ENCODE measurements at places on chromosomes 4 and X.

- no peak for DNase-seq
These were observed 31.5 kb downstream of the GPR174 start for GRCh38 chrX:79176028-79176427.

DNA sequence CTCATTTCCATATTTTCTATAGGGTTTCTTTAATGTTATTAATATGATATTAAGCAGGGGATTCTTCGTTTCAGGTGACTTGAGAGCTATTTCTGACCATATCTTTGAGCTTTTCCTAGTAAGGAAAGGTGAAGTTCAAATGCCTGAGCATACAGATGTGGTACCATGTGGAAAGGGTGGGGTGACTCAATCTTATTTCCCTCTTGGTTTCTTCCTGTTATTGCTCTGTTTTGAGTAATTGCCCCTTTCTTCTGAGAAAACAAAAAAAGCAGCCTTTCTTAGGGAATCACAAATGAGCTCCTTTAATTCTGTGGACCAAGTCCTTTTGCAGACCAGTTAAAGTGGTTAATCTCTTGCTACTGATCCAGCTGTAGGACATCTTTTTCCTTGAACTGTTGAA is 41.0 kb upstream of the AGA start:
- no peak for DNase-seq

GRCh38 chr4:176308441-176308840 is 11.3 kb upstream of the SPCS3 start:
- DNase-seq, result no peak

GRCh38 chr4:100539706-100540105 is 21.9 kb upstream of the EMCN start:
- DNase-seq, result no peak

DNA sequence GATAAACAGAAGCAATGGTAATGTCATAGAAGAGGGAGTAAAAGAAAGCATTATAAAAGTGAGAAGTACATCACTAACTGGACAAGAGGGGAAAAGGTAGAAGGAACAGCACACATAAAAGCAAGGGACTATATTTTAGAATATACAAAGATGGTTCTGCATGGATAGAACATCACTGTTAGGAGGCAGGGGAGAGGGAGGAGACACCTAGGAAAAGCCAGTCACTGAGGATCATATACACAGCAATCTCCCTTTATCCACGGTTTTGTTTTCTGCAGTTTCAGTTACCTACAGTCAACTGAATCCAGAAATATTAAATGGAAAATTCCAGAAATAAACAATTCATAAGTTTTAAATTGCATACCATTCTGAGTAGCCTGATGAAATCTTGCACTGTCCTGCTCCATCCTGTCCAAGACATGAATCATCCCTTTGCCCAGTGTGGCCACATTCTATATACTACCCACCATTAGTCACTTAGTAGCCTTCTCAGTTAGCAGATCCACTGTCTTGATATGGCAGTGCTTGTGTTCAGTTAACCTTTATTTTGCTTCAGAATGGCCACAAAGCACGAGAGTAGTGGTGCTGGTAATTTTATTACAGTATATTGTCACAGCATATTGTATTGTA is 74.2 kb downstream of the PPA2 start:
- no peak for DNase-seq

- no peak for DNase-seq
These were observed 221.0 kb upstream of the GPRIN3 start for GRCh38 chr4:89528526-89529133.

DNA sequence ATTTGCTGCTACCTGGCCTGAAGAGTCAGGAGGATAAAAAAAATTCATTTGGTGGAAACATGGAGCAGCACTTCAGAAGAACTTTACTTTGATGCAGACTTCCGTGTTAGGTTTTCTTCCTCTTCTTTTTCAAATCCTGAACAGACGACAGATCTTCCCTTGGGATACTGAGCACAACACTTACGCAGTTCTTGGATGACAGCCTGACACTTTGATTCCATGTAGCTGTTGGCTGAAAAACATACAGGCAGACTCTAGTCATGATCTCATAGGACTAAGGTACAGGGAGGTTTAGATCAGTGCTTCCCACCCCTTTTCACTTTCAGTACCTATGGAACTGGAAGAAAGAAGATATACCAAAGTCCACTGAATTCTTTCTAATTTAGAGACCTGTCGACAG is 9.2 kb downstream of the CMC4 start:
- DNase-seq, result no peak

DNA sequence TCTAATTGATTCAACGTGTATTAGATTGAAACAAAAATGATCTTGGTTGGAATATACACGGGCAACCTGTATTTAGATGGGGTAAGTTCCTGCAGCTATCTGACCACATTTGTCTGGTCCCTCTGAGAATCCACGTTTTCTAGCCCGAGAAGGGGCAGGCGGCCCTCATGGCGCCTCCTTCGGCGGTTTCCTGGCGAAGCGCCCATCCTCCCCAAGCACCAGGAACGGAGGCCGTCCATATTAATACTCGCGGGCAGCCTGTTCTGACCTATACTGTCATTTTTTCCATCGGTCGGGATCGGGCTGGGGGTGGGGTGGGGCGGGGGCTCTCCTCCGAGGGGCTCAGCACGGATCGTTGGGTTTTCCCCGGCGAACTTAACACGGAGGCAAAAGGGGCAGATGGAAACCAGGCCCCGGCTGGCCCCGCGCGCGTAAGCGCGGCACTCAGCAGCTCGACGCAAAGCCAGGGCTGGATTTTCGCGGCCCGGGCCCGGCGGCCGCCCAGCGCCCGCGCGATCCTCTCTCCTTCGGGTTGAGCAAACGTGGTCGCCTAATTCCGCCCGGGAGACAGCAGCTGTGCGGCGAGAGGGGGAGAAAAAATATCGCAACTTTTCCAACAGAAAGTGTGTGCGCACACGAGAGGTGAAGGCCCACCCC is 77.2 kb upstream of the BCOR start:
- no peak for DNase-seq

DNA sequence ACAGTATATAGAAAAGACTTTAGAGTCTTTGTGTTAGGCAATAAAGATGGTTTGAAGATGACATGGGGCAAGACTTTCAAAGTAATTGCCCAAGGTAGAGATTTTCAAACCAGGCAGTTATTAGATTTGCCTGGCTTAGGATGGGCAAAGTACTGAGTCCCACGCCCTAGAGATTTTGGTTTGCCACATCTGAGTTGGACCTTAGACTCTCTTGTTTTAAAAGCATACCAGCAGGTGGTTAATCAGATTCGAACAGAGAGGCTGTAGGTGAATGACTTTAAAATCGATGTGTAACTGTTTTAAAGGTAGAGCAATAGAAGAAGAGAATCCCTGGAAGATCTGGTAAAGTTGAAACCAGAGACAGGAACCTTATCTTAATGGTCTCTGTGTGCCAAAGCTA is 121.5 kb downstream of the RAPGEF2 start:
- no peak for DNase-seq

GRCh38 chr4:1819284-1819683 is 26.2 kb downstream of the FGFR3 start:
- no peak for DNase-seq

GRCh38 chr4:96916711-96917110 is 1076.8 kb downstream of the PDHA2 start:
- DNase-seq, result no peak

- no peak for DNase-seq
These were observed 38.1 kb downstream of the FRG2 start for GRCh38 chr4:189988877-189989431.

DNA sequence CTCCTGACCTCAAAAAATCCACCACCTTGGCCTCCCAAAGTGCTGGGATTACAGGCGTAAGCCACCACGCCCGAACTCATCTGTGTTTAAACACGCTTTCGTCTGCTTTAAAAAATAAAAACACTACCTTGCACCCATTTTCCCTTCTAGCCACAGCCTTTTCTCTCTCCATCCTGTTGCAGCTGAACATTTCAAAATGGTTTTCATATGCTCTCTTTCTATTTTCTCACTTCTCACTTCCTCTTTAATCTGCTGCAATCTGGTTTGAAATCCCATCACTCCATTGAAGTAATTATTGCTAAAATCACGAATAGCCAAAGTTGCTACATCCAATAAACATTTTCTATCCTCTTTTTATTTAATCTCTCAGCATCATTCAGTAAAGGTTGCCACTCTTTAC is 70.0 kb downstream of the DCHS2 start:
- no peak for DNase-seq

DNA sequence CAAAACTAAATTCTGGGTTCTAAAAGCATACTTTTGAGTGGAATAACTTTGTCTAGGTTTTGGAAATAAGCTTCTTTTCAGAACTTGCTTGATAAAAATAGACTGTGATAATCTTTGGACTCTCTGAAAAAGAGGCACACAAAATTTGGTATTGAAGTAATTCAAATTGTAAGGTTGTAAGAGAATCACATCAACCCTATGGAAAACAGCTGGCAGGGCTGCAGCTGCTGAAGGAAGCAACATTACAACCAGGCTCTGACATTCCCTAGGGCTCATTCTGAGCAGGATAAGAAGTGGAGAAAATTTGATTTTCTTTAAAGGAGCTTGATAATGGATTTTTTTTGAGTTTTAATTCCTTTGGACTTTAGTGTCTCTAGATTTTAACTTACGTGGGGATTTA is 147.6 kb downstream of the FSTL5 start:
- DNase-seq, result no peak

DNA sequence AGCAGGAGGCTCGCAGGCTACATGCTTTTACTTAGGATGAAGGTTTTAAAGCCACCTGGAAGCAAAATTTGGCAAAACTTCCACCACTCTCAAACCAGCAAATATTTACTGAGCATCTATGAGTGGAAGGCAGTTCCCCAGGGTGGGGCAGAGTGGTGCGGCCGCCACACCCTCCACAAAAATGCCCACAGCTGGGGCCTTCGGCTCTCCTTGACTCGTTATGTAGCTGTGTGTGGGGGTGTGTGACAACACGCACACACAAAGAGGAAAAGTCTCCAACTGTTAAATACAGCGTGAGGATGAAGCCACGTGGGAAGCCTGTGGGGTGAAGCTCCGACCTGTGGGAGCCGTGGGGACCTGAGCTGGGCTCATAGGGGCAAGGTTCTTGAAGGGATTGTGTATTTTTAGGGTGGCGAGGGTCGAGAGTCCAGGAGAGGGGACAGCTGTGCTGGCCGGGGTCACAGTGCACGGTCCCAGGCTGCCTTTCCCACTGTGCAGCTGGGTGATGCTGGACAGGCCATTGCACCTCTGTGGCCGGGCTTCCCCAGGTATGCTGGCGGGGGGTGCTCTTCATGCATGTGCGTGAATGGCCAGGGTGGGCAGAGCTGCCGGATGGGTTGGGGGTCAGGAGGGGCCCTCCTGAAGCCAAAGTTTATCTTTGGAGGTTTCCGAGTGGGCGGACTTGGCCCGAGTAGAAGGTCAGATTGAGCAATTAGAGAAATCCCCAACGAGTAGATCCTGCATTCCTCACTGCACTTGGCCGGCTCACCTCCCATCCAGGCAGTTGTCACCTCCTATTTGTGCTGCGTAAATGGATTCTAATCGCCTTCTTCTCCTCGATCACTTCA is 25.4 kb downstream of the SORCS2 start:
- DNase-seq, result no peak

DNA sequence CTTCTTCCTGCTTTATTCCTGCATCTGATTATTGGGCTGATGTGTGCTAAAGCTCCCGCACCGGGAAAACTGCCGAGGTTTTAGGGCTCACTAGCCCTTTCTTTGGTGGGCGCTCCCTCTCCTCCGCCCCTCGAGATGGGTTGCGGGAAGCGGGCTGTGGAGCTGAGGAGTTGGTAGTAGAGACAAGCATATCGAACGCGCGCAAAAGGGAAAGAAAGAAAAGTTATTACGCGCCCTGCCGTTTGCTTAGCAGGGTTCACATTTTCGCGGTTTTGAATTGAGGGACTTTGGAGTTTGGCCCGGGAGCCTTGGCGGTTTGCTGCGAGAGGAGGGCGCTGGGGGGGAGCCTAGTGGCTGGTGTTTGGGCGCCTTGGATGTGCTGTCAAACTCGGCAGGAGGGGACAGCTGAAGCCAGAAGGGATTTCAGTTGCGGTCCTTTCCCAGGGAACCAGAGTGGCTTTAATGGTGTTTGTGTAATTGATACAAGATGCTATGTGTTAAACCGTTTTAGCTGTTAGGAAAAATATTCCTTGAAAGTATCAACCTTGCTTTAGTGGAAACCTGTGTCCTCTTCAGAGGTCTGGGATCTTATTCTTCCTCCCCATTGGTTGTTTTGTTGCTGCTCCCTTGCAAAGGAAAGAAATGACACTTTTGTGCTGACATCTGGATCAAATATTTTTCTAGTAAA is 1.1 kb downstream of the GAB1 start:
- no peak for DNase-seq

GRCh38 chr4:24002330-24002966 is 112.6 kb upstream of the PPARGC1A start:
- no peak for DNase-seq

DNA sequence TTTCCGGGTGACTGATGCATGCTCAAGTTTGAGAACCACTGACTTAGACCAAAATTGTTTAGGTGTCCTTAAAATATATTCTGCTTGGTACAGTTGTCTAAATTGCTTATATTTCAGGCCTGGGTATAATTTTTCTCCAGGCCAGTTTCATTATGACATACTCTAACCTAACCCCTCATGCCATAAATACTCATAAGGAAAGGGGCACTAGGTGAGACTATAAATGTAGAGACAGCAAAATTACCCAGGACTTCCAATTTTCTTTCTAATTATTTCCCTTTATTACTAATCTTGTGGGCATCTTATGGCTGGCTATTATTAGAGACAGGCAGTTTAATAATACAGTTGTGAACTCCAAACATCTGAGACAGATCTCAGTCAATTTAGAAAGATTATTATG is 150.2 kb downstream of the RRAGB start:
- no peak for DNase-seq

GRCh38 chr4:72084587-72085011 is 52.8 kb downstream of the NPFFR2 start:
- DNase-seq, result no peak

GRCh38 chr4:152255437-152255836 is 280.5 kb downstream of the FBXW7 start:
- DNase-seq, result no peak

GRCh38 chrX:102341867-102342266 is 94.9 kb downstream of the NXF2 start:
- no peak for DNase-seq
